ENCODE measurements at places on chromosomes 6 and 20. TPM values are rescaled to one million over a fixed set of nuclear protein-coding genes. Genes with fewer than 3 reads are reported as not detected.

- DNase-seq, result no peak
Measured at GRCh38 chr6:90045535-90045934, 151.3 kb downstream of the GJA10 start.

DNA sequence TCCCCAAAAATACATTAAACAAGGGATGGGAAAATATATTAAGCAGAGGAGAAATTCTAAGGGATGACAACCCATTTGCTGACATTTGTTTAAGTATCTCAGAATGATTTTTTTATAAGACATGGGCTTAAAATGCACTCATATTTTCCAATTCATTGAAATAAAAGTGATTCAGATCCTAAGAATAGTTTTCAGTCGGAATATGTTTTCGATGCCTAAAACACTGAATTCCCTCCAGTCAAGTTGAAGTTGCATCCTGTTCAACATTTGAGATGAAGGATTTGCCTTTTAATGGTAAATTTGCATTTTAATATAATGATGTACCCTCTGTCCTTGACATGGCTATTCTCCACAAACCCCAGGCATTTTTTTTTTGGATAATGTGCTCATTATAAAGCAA, 79.3 kb downstream of the PTCHD4 start:
- DNase-seq, result no peak

Gene ZC3H12D
- total RNA-seq, result 0.10 TPM

GRCh38 chr6:108171291-108171917, 5.6 kb downstream of the NR2E1 start:
- DNase-seq, result no peak

- no peak for DNase-seq
Measured at GRCh38 chr6:22219925-22220324, 76.9 kb downstream of the PRL start.

DNA sequence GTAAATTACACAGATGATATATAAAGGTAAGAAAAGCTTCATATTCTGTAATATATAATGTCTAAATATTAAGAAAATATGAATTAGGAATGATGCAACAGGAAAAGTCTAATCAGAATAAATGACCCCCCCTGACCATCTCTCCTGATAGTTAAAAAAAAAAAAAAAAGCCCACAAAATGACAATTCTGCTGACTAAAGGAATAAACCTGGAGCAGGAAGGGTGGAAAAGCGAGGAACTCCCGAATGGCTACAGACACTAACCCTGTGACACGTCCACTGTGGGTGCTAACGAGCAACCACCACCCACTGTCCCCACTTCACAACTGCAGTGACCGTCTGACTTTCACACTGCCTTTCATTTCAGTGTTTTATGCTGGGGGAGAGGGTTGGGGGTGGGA, 67.6 kb upstream of the FOXQ1 start:
- DNase-seq, result no peak

GRCh38 chr20:34634392-34634791, 42.5 kb downstream of the PIGU start:
- no peak for DNase-seq

DNA sequence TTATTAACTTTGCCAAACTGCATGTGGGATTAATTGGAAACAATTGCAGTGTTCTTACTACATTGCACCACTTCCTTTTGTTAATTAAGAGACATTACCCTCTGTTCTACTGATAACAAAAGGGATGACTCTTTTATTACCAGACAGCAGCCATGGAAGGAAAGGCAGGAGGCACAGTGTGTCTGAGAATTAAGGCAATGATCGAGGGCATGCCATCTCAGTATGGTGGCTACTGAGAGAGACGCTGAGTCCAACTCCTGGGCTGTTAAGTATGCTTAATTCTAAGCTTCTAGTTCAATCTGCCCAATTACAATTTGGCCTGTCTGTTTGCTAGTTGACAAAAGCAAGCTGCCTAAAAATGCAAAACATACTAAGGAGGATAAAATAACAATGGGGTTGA, 227.4 kb downstream of the PHACTR1 start:
- DNase-seq, result no peak

Gene PDE7B
- total RNA-seq, result not detected

Gene HLA-DRB5
- total RNA-seq, result not detected

DNA sequence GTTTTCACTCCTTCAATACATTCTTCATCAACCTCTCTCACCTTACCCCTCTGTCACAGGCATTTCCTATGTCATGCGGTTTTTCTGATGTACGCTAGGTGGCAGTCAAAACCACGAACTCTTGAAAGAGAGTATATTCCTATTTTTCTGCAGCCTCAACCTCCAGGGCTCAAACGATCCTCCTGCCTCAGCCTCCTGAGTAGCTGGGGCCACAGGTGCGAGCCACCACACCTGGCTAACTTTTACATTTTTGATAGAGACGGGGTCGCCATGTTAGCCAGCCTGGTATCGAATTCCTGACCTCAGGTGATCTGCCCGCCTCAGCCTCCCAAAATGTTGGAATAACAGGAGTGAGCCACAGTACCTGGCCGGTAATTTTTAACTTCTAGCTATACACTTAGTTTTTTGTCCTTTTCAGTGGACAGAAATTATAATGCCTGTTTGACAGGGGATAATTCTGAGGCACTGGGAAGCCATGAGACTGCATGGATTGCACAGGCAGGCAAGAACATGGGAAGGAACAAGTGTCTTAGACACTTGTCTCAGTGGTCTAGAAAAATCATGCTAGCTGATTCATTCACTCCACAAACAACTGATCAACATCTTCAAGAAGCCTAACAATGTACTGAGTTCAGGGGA, 22.5 kb upstream of the HFE start:
- DNase-seq, result no peak

DNA sequence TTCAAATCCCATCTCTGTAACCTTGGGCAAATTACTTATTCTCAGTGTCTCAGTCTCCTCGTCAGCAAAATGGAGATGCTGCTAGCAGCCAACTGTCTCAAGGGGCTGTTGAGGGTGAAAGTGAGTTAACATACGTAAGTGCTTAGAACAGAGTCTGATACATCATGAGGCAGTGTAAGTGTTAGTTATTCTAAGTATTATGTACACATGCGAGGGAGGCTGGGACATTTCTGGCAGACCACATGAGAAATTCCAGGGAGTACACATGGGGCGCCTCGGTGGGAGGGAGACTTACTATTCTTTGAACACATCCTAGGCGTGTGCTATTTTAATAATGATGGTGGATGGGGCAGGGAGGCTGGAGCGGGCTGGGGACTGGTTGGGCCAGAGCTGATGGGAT, 99.1 kb downstream of the DLGAP4 start:
- no peak for DNase-seq
